Stimulated activated memory B cell treated with anti-CD40 and anti-IgM and Interleukin-4, amounts not matched to agents 10 μg/mL and 1 μg/mL and 100 μg/mL, for 72 hours (primary cell): ENCODE measurements at places on chromosomes 16 and 17.

DNA sequence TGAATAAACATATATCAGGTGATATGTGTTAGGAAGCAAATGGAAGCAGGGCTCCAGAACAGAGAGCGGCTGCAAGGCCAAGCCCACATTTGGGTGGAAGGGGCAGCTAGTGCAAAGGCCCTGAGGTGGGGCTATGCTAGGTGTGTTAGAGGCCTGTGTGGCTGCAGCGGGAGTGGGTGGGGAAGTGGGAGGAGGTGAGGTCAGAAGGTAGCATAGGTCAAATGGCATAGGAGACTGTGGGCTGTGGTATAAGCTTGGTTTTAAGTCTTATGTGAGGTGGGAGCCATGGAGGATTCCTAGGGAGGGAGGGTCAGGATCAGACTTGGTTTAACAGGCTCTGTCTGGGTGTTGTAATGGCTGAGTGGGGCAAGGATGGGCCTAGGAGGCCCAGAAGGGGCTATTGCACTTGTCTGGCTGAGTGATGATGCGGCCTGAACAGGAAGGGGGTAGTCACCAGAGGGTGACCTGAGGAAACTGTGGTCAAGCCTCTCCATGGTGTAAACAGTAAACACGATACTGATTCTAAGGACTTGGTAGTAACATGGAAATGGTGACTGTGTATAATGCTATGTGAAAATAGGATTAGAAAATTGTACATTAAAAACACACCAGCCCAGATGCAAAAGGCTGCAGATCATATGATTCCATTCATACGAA, 31.1 kb downstream of the RAI1 start:
- ATAC-seq, result peak; percentile 87

DNA sequence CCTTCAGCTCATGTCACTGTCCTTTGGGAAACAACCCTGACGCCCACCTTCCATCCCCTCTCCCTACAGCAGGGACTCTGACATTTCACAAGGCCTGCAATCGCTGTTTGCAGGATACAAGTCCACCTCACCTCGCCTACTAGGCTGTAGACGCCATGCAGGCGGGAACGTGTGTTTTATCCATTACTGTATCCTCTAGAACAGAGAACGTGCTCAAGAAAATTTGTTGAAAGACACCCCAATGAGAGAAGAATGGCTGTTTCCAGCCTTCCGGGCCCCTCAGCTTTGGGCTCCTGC, 1.5 kb upstream of the TTYH2 start:
- ATAC-seq, result no peak

DNA sequence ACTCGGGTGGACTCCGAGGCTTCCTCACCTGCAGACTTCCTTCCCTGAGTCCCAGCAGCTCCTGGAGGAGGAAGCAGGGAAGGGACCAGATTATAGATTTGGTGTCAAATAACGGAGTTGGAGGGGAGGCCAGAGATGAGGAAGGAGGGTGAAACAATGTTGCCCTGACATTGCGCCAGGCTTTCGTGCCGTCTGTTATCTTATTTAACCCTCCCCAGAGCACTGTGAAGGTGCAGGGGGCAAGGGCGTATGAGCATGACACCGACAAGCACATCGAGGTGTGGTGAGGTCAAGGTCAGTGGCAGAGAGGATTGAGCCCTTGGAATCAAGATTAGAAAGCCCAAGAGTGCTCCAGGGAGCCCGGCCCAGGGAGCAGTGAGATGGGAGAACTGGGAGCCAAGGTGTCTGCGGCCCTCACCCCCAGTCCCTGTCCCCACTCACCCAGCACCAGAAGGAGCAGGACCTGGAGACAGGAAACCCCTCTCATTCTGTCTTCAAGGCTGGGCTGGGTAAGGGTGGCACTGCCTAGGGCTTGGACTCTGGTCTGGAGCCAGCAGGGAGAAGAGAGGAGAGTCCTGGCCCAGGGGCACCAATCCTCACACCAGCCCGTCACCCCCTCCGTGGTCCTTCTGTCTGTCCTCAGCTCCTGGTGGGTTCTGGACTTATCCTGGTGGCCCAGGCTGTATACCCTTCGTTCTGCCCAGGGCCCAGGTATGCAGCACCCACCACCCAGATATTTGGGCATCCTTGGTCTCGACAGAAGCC, 1.1 kb downstream of the PRSS33 start:
- ATAC-seq, result no peak

DNA sequence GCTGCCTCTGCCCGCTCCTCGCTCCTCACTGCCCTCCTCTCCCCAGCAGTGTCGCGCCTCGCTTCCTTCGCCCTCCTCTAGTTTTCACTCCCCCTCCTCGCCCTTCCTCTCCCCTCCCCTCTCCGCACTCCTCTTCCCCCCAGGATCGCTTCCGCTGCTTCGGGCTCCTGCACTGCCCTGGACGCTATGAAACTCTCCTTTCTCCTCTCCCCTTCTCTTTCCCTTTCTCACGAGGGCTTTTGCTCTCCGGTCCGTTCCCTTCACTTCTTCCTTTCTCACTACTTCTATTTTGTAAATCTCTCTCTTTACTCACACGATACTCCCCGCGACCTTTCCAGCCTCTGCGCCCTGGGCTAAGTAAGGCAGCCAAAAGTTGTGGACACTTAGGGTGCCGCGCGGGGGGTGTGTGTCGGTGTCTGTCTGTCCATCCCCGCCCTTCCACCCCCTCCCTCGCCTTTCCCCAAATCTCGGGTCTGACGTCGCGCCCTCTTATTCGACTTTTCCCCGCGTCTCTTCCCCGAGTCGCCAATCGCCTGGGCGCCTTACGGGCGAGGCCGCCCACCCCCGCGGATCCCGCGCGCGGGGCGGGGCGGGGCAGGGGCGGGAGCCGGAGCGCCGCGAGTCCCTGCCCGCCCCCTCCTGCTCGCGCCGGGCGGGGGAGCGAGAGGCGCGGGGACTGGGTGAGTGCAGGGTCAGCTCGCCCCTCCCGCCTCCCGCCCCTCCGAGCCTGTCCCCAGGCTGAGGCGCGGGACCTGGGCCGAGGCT, at the start of gene IRX3:
TSS of gene IRX3 (minus strand) at position 422 of the 765 bp plus-strand sequence. CDS start 737 bp downstream, outside the sequence.
- ATAC-seq, result no peak

DNA sequence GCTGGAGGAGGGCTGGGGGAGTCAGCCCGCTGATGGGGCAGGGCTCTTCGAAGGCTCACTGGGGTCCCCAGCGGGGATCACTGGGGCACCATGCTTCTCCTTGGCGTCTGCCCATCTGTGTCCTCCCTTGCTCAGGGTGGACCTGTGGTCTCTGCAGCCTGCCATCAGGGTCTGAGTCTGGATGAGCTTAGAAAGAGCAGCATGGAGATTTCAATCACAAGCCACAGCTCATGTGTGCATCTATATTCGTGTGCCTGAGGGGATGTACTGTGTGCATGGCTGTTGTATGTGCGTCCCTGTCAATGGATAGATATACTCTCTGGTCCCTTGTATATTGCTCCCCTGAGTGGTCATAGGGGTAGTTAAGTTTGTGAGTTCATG, 126.6 kb upstream of the SDK2 start:
- ATAC-seq, result no peak

DNA sequence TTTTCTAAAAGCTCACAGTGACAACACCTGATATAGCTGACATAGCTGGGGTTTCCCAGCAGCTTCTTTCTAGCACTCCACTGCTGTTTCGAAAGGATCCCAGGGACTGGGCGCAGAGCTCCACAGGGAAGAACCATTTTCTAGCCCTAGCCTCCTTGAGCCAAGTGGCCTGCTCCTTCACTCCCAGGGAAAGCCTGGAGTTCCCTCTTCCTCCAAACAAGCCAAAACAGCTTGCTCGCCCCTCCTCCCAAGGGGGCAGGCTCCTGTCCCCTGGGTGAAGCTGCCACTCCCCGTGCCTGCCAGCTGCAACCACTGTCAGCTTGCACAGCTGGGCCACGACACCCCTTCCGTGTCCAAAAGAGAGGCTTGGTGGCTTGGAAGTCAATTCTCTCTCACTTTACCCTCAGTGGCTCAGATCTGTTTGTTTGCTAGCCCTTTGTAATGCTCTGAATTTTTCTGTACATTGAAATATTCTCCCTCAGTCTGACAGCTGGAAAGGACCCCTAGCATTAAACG, 59.8 kb downstream of the CYTH1 start:
- ATAC-seq, result peak; percentile 88
